ENCODE measurements at places on chromosomes 13 and 19.

- DNase-seq: no peak
Measured at GRCh38 chr13:91346850-91347201, 661 bp upstream of the MIR17HG start.

- no peak for DNase-seq
Measured at GRCh38 chr19:30379841-30380610, 7.8 kb downstream of the ZNF536 start.

GRCh38 chr13:39588384-39588783 is 14.6 kb downstream of the LHFPL6 start:
- DNase-seq: peak; percentile 37

DNA sequence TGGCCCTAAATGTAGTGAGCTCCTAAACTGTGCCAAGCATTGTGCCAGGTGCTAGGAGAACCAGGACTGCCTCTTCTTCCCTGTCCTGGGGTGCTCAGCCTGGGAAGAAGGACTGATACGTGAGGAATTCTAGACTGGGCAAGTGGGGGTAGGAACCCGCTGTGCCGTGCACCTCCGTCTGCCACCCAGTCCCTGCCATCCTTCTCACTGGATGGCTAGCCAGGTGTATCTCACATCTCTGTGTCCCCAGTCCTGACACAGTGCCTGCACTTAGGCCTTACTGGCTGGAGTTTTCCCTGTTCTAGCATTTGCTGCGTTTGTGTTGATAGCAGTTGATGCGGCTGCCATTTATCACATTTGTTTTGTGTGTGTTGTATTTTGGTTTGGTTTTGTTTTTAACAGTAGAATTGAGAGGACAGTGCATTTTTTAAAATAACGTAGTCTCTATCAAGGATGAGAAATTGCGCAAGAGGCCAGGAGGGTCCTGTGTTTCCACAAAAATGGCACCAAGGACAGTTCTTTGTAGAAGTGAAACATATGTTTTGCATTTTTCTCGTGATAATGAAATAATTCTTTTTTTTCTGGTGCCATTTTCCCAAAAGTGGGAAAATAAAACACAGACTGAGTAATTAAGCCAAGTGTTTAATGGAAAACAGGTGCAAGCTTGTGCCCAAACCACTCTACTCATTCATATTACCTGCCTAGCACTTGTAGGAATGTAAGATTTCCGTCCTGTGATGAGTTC is 4.7 kb upstream of the GPR183 start:
- no peak for DNase-seq

DNA sequence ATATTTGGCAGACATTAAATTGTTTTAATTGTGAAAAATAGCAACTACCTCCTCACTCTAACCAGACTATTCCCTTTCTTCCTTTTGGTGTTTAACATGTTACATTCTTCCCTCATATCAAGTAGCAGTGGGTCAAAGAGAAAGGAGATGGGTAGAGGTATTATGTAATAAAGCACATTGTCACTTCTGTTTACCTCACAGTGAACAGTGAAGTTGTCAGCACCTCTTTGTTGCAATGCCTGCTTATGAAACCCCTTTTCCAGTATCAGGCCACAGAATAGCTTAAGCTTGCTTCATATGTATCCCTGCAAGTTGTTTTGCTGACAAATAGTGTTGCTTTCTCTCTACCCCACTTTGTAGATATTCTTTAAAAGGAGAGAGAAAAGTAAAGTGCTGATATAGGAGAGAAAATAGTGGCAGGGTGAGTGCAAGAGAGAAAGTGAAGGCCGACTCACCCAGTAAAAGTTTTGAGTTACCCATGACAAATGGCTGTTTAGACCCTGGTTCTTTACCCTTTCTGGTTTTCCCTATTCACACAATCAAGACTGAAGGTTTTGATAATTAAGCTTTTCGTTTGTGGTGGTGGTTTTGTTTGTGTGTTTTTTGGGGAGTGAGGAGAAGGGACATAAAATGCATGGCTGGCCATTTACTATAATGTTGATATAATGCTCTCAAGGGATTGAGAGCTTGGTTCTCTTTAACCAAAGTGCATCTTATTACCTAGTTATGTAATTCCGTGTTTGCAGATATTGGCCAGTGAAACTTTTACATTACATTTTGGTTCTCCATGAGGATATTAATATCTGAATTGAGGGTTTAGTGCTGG is 3.7 kb downstream of the ITM2B start:
- DNase-seq: peak; percentile 62

- no peak for DNase-seq
Measured at GRCh38 chr13:45331692-45332035, 9.3 kb downstream of the TPT1 start.

GRCh38 chr19:38543807-38544568 is 73.8 kb downstream of the MAP4K1 start:
- DNase-seq: peak; percentile 76

- peak; percentile 0 for DNase-seq
Measured at GRCh38 chr13:48976576-48977285, 1.0 kb downstream of the FNDC3A start.

DNA sequence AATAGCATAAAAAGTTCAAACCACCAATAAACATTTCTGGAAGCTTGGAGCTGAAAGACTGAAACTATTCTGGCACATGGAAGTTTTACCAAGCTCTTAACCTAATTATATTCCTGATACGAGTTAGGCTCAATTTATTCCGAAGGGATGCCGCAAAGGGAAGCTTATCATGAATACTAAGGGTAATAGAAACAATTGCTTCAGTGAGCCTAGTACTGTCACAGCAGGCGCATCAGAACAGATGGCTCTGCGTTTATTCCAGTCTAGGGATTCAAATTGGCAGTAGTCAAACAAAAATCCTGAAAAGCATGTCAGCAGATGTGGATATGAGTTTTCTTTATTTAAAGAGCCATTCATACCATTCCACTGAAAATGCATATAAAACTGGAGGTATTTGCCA is 779.5 kb downstream of the GPC5 start:
- no peak for DNase-seq

- DNase-seq: no peak
Measured at GRCh38 chr13:23763318-23763717, 125.9 kb downstream of the MIPEP start.

DNA sequence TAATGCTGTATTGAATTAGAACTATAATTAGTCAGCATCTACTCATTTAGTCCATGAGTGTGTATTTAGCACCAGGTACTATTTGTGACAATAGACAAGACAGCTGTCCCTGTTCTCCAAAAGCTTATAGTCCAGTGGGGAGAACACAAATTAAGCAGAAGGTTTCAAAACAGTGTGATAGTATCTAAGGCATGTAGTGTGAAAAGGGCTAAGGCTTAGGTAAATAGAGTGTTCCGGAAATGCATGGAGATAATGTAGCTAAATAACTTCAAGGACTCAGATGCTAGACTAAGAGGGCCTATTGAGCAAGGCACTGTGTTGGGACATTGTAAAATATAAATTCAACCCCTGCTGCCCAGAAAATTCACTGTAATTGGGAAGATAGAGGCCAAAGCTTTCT is 144.1 kb upstream of the MIR17HG start:
- no peak for DNase-seq

DNA sequence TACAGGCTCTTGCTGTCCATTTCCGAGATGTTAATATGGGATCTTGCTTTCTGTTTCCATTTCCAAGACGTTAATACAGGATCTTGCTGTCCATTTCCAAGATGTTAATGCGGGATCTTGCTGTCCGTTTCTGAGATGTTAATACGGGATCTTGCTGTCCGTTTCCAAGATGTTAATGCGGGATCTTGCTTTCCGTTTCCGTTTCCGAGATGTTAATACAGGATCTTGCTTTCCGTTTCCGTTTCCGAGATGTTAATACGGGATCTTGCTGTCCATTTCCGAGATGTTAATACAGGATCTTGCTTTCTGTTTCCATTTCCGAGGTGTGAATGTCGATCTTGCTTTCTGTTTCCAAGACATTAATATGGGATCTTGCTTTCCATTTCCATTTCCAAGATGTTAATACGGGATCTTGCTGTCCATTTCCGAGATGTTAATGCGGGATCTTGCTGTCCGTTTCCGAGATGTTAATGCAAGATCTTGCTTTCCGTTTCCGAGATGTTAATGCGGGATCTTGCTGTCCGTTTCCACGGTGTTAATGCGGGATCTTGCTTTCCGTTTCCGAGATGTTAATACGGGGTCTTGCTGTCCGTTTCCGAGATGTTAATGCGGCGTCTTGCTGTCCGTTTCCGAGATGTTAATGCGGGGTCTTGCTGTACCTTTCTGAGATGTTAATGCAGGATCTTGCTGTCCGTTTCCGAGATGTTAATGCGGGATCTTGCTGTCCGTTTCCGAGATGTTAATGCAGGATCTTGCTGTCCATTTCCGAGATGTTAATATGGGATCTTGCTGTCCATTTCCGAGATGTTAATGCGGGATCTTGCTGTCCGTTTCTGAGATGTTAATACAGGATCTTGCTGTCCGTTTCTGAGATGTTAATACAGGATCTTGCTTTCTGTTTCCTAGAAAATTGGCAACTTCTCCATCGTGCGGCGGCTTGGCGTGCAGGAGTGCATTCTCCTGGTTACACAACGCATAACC is 38.3 kb downstream of the PEX11G start:
- peak; percentile 23 for DNase-seq

GRCh38 chr19:4991996-4992698 is 23.2 kb downstream of the KDM4B start:
- DNase-seq: no peak

GRCh38 chr19:679418-680286 is 3.5 kb downstream of the FSTL3 start:
- peak; percentile 72 for DNase-seq

- no peak for DNase-seq
Measured at GRCh38 chr13:27791146-27791900, 960 bp upstream of the GSX1 start.

DNA sequence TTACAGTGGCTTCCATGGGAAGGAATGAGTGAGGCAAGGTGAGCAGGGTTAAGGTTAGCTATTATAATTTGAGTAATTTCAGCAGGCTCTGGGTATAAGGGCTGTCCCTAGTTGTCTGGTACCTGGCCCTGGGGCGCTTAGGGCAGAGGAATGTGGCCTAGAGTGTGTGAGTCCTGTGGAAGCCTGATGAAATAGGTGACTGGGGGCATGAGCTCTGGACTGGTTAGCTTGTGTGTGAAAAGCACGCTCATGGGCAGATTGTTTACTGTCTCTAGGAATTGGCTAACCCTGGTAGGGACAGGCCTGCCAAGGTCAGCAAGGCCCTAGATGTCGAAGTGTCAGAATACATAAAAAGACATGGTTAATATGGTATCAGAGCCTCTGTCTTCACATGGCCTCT is 42.5 kb downstream of the SPRYD7 start:
- DNase-seq: no peak

DNA sequence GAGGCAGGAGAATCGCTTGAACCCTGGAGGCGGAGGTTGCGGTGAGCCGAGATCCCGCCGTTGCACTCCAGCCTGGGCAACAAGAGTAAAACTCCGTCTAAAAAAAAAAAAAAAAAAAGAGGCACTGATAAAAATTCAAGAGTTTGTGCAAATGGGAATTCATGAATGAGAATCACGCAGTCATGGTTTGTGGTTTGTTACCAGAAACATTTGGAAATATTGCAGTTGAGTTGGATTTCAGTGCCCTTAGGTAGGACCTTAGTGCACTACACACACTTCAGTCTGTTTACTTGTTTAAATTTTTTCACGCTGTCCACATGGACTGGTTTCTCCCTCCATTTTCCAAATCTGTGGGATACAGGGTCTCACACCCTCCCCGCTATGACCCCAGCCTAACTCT is 28.4 kb downstream of the ZNF844 start:
- peak; percentile 47 for DNase-seq

GRCh38 chr19:53055117-53055516 is 10.6 kb downstream of the ERVV-2 start:
- no peak for DNase-seq

Measured in AG10803 (cell line).